ENCODE measurements at places on chromosomes 3 and 15.

- no peak for DNase-seq
Measured at GRCh38 chr15:71804695-71805470, 5.5 kb upstream of the NR2E3 start.

- no peak for DNase-seq
Measured at GRCh38 chr15:34339946-34340345, 2.4 kb upstream of the SLC12A6 start.

DNA sequence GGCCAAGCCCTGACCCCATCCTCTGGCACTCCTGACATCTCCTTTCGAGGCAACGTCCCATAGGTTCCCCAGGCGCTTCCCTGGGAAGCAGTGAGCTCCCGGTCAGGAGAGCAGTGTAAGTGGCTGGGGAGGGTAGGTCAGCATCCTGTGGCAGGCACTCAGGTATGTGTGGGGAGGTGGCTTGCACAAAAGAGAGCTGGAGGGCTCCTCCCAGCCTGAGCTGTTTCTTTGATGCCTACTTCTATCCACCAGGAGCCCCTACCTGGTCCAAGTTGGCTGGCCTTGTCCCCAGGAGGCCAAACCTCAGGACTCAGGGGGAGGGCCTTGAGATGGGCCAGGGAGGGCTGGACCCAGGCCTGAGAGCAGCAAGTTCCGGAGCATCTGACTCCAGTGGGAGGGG, 31.7 kb upstream of the LINGO1 start:
- no peak for DNase-seq

- DNase-seq = no peak
Measured at GRCh38 chr15:86661580-86661979, 581.9 kb downstream of the AGBL1 start.

GRCh38 chr3:54691289-54691771, 236.5 kb downstream of the LRTM1 start:
- DNase-seq = no peak

GRCh38 chr3:24550588-24550987, 55.9 kb upstream of the THRB start:
- DNase-seq = no peak

- DNase-seq = no peak
Measured at GRCh38 chr15:100264994-100265640, 76.7 kb downstream of the ADAMTS17 start.

GRCh38 chr15:94588993-94589392, 357.6 kb downstream of the MCTP2 start:
- no peak for DNase-seq

- DNase-seq = no peak
Measured at GRCh38 chr15:42053010-42053409, 32.2 kb upstream of the PLA2G4E start.

DNA sequence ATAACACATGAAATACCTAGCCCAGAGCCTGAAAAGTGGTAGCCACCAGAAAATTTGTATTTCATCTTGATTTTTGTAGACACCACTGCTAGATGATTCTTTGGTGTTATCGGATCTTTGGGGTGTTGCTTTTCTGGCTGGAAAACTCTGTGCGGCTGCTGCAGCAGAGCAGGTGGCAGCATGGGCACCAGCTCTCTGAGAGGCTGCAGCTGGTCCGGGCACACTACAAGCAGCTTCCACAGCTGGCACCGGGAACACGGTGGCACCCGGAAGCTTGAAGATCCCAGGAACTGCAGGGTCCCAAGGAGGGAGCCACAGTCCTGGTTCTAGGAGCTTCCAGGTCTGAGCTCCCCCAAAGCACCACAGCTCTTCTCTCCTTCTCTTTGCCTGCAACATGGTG, 211.7 kb upstream of the MLF1 start:
- no peak for DNase-seq

- DNase-seq = no peak
Measured at GRCh38 chr3:61901496-61901895, 340.1 kb downstream of the PTPRG start.

DNA sequence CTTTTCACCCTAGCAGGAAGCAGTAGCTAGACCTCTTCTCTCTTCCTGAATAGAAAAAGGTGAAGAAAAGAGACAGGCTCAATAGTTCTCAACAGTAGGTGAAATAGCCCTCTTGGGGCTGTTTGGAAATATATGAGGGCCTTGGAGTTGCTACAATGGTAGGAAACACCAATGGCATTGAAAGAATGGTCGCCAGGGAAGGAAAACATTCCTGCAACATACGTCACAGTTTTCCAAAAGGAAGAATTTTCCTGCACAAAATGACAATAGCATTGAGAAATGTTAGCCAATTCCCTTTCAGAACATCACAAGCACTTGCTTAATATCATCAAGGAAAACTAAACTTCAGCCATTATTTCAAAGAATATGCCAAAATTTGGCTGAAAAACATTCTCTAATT, 484.5 kb downstream of the IGSF11 start:
- no peak for DNase-seq

- DNase-seq = no peak
Measured at GRCh38 chr3:46955801-46956259, 20.7 kb downstream of the CCDC12 start.

- DNase-seq = no peak
Measured at GRCh38 chr3:44074181-44074580, 167.5 kb upstream of the TOPAZ1 start.

DNA sequence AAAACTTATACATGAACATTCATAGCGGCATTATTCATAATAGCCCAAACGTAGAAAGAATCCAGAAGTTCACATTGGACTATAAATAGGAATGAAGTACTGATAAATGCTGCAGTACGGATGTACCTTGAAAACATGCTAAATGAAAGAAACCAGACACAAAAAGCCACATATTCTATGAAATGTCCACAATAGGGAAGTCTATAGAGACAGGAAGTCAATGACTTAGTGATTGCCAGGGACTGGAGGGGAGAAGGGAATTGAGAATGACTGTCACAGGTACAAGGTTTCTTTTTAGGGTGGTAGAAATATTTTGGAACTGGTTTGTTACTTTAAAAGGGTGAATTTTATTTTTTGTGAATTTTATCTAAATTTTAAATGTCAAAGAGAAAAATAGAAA, 71.4 kb upstream of the SKOR1 start:
- no peak for DNase-seq

Data from globus pallidus (tissue), 1 donor.